Stimulated activated CD4-positive, alpha-beta T cell treated with anti-CD3 and anti-CD28 coated beads, Interleukin-15, amount 100 ng/mL, for 1 hour (primary cell): ENCODE measurements at places on chromosomes 2 and 18.

DNA sequence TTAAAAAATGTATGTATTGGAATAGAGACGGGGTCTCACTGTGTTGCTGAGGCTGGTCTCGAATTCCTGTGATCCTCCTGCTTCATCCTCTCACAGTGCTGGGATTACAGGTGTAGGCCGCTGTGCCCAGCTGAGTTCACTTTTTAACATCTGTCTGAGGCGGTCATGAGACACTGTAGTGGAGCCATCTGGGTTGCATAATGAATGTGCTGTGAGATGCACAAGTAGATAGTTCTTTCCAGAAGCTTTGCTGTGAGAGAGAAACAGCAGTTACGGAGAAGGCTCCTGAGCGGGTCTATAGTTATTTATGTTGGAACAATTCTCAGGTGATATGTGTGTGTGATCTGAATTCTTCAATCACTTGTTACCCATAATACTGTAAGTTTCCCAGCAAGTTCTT, 3.1 kb downstream of the RMC1 start:
- no peak for DNase-seq

DNA sequence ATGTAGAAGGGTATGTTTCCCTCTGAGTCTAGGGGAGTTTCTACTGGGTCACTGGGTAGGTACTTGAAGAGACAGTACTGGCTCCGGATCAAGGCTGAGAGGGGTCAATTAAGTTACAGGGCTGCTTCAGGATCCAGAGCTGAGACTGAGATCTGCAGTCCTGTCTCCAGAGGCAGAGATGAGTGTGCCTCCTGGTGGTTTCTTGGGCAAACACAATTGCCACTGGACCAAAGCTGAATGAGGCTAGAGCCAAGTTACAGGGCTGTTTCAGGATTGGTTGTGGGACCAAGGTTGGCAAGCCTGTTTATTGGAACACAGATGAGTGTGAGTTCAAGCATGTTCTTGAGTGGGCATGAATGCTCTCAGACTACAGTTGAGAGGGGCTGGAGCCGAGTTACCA, 157.9 kb downstream of the ADCYAP1 start:
- no peak for DNase-seq

DNA sequence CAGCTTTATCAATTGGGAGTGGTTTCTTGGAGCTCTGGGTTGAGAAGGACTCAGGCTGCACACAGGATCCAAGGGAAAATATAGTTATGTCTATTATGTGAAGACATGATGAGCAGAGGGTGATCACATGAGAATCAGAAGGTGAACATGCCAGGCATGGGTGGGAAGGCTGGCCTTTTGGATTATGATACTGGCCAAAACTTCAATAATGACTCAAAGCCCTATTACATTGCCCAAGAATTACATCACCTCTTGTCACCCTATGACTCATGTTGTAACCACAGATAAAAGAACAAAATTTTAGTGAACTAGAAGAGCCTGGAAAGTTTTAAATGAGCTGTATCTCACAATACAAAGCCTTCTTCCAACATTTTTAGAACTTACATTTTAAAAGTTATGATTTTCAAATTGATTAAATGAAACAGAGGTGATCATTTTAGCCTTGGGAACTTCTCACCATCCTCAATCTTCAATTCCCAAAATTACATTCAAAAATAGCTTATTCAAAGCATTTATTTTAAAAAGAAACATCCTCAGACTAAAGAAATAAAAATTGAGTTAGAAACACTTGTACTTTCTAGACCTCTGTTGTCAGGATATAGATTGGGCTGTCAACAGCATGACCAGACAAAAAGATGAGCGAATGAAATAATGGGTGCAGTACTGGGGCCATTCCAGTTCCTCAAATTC, 428.3 kb downstream of the MBD2 start:
- DNase-seq = no peak

DNA sequence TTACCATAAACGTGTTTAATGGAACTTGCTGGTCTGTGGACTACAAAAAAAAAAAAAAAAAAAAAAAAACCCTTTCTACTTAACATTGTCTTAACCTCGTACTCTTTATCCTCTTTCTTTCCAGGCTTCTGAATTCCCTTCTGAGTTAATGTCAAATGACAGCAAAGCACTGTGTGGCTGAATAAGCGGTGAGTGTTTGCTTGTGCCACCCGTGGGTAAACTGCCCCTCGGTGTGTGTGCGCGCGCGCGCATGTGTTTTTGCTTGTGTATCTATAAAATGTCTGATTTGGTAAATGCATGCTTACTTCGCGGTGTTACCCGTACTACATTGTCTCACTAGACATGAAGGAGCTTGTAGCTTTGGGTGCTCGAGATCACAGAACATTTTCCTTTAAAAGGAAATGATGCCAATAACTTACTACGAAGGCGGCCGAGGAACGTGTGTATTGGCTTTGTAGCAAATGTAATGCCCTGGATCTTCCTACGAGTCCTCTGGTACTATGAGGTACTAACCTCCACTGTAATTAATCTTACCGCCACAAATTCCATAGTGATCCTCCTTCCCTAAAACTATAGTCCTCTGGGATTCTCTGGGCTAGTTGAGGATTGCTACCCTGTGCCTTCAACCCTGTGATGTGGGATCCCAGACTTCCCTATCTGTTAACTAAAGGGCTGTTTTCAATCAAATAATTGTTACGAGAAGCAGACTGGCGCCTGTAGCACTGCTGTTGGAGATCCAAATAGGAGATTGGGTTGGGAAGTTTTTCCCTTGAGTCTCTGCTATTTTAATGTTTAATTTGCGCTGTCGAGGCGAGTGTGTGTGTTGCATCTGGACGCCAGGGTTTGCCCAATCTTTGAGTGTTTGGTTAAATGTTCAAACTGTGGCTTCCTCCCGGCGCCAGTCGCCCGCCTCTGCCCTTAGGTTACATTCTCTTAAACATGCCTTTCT, 1.1 kb downstream of the ID2 start:
- no peak for DNase-seq

DNA sequence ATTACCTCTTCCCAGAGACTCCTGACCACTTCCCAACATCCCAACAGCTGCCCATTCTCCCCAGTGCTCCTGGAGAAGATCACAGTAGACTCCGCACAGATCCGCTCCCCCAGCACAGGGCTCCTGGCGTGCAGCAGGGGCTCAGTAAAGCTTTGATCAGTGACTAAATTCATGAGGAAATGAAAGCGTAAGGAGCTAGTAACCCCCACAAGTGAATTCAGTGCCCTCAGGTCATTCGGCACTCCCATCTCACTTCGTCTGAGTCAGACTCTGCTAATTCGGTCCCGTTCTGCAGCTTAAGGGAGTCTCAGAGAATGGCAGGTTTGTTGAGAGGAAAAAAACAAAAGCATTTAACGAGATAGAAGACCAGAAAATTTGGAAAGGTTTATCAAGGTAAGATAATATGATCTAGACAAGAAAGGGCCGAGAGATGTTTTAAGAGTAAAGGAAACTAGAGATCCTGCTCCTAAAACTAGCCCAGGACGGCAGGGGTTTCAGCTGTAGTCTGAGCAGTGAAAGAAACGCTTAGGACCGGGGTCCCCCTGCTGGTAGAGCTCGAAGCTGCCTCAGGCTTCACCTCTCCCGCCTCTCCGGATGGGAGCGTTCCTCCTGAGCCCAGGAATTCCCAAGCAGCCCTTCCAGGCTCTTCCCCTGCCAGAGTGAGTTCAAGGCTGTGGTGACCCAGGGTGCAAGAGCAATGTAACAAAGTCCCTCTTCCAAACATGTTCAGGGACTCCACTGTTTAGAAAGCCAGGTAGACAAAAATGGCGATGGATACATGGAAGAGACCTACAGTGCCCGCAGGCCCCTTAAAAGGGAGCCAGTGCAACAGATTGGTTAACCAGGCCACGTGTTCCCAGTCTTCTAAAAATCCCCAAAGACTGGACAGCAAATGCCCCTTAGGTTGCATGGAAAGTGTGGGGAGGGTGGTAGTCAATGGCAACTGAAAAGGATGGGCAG, 127.3 kb downstream of the DNER start:
- no peak for DNase-seq

DNA sequence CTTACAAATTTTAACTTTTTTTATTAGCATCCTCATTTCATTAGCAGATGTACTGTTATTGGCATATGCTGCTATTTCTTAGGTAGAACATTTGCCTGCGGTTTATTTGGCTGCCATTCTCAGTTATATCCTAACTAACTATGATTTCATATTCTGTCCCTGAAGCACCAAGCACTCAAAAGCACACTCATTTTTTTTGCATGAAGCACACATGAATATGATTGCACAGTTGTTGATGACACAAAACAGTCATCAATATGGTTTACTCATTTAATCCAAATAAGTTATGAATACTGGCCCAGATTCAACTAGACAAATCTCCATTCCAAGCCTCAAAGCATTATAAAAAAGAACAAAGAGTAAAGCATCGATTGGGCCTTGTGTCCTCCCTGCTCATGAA, 129.4 kb upstream of the CNTNAP5 start:
- no peak for DNase-seq

DNA sequence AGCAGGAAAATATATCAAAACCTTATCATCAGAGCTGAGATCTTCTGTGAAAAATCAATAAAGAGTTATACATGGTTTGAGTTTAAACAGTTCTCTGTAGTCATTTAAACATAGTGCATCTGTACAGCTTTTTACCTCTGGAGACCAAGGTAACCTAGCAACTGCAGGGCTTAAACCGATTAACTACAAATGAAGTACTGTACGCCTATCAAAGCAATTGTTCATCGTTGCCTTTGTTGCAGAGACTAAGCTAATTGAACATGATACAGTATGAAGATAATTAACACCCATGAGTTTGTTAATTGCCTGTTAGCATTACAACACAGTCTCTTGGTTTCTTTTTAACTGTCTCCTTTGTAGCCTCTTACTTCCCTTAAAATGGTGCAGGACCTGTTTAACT, 147.9 kb downstream of the LNPK start:
- no peak for DNase-seq

DNA sequence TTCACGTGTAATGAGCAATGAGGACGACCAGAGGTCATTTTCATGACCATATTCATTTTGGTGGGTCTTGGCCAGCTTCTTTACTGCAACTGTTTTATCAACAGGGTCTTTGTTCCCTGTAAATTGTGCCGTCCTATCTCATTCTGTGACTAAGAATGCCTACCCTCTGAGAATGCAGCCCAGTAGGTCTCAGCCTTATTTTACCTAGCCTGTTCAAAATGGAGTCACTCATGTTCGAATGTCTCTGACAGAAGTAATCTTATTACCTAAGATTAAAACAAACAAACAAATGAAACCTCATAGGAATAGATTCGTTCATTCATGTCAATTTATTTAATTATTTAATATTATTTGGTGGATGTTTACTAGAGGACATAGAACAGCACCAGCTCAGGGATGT, 714.8 kb downstream of the ADCYAP1 start:
- DNase-seq = no peak

- DNase-seq = no peak
Measured at GRCh38 chr2:180184506-180184905, 177.4 kb upstream of the CWC22 start.

- DNase-seq = no peak
Measured at GRCh38 chr2:55478610-55479304, 40.8 kb upstream of the CFAP36 start.

GRCh38 chr2:125073440-125073839, 1048.4 kb downstream of the CNTNAP5 start:
- no peak for DNase-seq

DNA sequence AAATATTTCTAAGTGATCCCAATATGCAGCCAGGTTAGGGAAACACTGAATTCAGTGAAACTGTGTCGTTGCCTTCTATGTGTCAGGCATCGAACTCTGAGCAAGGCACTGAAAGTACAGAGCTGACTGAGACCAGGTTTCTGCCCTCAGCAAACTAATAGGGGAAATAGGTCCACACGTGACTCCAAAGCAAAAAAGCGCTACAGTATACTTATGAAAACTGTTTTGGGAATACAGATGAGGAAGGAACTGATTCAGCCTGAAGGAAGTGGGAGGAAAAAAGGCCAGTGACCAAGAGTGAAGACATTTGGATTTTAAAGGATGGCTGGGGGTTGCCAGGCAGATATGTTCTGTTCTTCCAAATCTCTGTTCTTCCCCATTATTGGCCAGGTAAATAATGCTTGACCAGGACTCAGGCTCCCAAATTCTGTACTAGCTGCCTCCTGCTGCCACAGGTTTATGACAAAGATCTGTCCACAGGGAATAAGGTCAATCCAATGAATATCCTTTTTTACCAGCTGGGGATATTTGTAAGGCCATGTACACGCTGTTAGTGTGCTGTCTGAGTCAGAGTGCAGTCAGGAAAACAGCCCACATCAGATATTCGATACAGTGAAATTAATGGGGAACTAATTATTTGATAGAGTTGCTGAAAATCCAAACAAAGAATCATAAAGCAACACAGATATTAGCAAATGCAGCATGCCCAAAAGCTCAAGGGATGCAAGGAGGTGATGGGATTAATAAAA, 24.5 kb upstream of the INPP4A start:
- no peak for DNase-seq

GRCh38 chr2:70936165-70936978, 672 bp downstream of the ATP6V1B1 start:
- no peak for DNase-seq
